Type B pancreatic cell (in vitro differentiated cells): ENCODE measurements at places on chromosomes 3 and 15.
A peak's percentile ranks its signal among the peaks of the same experiment; 100 is the strongest.

- no peak for DNase-seq
- H3K4me3 ChIP-seq = no peak overlapping the region
- H3K27me3 ChIP-seq = no peaks in the 10 kb centered on the region
- H3K4me1 ChIP-seq = peaks cover 15% of the 10 kb centered on the region
These were observed 73.3 kb upstream of the RAD18 start for GRCh38 chr3:9036404-9037131.

GRCh38 chr15:45123397-45123796 lies 6.3 kb downstream of the DUOXA1 start:
- H3K4me3 ChIP-seq = no peak overlapping the region
- H3K36me3 ChIP-seq = no peaks in the 10 kb centered on the region
- peaks cover 7% of the 10 kb centered on the region for H3K4me1 ChIP-seq
- no peak for DNase-seq
- peaks cover 54% of the 10 kb centered on the region for H3K27me3 ChIP-seq

GRCh38 chr3:11544412-11545181 lies 99.1 kb downstream of the VGLL4 start:
- peaks cover 20% of the 10 kb centered on the region for H3K36me3 ChIP-seq
- no peak for DNase-seq
- H3K4me3 ChIP-seq = no peak overlapping the region
- no peak overlapping the region for H3K27ac ChIP-seq
- peaks cover 46% of the 10 kb centered on the region for H3K4me1 ChIP-seq
- H3K27me3 ChIP-seq = no peaks in the 10 kb centered on the region

DNA sequence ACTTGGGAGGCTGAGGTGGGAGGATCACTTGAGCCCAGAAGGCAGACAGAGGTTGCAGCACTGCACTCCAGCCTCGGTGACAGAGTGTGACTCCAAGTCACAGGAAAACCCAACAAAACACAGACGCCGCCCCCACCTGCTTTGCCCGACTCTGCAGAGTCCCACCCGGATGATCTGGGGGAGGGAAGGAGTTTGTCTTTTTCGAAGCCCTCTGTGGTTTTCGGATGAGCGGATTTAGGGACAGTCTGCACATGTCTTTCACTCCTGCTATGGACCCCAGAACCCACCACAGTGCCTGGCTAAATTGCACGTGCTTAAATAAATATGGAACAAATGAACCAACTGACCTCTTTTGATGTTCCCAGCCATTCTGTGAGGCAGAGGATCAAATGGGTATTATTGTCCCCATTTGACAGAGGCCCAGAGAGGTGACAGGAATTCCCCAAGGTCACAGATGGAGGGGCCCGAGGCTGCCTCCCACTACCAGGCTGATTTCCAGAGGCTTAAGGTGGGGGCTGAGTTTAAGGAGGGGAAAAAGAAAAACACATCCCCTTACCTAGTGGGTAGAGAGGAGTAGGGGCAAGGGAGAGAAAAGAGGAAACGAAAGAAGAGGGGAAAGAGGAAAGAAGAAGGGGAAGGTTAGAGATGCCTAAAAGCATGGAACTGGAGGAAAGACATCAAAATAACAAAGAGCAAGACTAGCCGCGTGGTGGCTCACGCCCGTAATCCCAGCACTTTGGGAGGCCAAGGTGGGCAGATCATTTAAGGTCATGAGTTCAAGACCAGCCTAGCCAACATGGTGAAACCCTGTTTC lies 59.4 kb upstream of the TFRC start:
- H3K36me3 ChIP-seq = no peaks in the 10 kb centered on the region
- H3K4me1 ChIP-seq = peaks cover 23% of the 10 kb centered on the region
- no peaks in the 10 kb centered on the region for H3K27me3 ChIP-seq
- no peak overlapping the region for H3K4me3 ChIP-seq
- DNase-seq = no peak

- peaks cover 16% of the 10 kb centered on the region for H3K4me1 ChIP-seq
- no peak overlapping the region for H3K27ac ChIP-seq
These were observed 203.5 kb downstream of the UBE2E2 start for GRCh38 chr3:23406601-23407000.

- DNase-seq = no peak
- H3K36me3 ChIP-seq = peaks cover 7% of the 10 kb centered on the region
These were observed 876.7 kb downstream of the NAALADL2 start for GRCh38 chr3:175735866-175736265.

DNA sequence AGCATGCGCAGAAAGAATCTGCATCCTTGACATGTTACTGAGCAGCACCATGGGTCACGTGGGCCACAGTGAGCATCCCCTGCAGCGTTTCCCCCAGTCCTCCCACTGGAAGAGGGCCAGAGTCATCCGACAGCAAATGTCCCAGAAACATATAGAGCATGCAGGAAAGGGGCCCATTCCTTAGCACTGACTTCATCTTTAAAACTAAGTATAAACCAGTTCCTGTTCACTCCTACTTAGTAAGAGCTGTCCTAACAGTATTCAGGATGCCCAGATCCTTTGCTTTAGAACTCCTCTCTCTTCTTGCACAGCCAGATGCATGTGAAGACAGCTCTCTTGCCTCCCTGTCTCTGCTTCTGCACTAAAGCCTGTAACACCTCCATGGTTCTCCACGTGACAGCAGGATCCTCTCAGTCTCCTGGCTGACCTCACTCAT lies 79.3 kb upstream of the OXTR start:
- H3K36me3 ChIP-seq = peaks cover 1% of the 10 kb centered on the region
- no peak for DNase-seq
- H3K4me1 ChIP-seq = no peaks in the 10 kb centered on the region
- no peak overlapping the region for H3K27ac ChIP-seq

GRCh38 chr3:177345049-177345972 lies 148.0 kb upstream of the TBL1XR1 start:
- H3K4me3 ChIP-seq = peak overlapping the region; percentile 45
- peak overlapping the region; percentile 85 for H3K27ac ChIP-seq
- peaks cover 36% of the 10 kb centered on the region for H3K4me1 ChIP-seq
- no peaks in the 10 kb centered on the region for H3K36me3 ChIP-seq
- no peak for DNase-seq
- no peaks in the 10 kb centered on the region for H3K27me3 ChIP-seq

- H3K27ac ChIP-seq = no peak overlapping the region
- no peaks in the 10 kb centered on the region for H3K27me3 ChIP-seq
- H3K36me3 ChIP-seq = peaks cover 23% of the 10 kb centered on the region
- peaks cover 12% of the 10 kb centered on the region for H3K4me1 ChIP-seq
These were observed 31.8 kb downstream of the HEG1 start for GRCh38 chr3:125023833-125024555.

DNA sequence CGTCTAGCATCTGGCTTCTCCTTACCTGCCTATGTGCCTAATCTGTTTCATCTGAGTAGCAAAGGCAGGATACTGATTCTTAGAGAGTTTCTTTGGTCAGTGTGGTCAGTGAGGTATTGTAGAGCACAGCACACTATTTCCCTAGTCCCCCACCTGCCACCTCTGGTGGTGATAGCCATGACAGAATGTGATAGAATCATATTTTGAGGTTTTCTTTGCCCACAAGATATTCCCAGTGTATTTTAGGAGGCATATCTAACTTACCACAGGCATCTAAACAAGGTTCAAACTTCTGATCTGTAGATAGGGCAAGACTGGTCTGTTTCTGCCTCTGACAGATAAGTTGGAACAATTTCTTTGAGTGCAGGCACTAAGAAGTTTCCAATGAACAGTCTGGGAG lies 188.0 kb downstream of the SOX2 start:
- no peaks in the 10 kb centered on the region for H3K27me3 ChIP-seq
- DNase-seq = no peak
- peaks cover 3% of the 10 kb centered on the region for H3K36me3 ChIP-seq
- H3K4me1 ChIP-seq = no peaks in the 10 kb centered on the region
- no peak overlapping the region for H3K27ac ChIP-seq

- no peak overlapping the region for H3K4me3 ChIP-seq
- no peaks in the 10 kb centered on the region for H3K27me3 ChIP-seq
- H3K27ac ChIP-seq = no peak overlapping the region
- no peaks in the 10 kb centered on the region for H3K4me1 ChIP-seq
These were observed 132.3 kb downstream of the VPS8 start for GRCh38 chr3:184944241-184944640.

DNA sequence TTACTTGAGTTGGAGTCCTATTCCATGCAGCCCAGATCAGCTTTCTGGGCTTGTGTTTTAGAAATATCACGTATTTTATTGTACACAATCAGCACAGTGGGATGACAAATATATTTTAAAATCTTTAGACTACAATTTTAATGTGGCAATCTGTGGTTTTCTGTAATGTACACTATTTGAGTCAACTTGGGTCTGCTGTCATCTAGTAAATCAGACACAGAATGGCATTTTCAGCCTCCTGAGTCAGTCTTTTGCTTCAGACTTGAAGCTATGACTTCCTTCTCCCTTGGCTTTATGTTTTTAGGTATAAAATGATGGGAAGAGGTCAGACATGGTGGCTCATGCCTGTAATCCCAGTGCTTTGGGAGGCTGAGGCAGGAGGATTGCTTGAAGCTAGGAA lies 232.1 kb downstream of the NECTIN3 start:
- H3K4me3 ChIP-seq = no peak overlapping the region
- no peaks in the 10 kb centered on the region for H3K4me1 ChIP-seq
- H3K27me3 ChIP-seq = no peaks in the 10 kb centered on the region
- H3K36me3 ChIP-seq = no peaks in the 10 kb centered on the region
- no peak for DNase-seq

GRCh38 chr3:74469151-74469550 lies 145.3 kb downstream of the CNTN3 start:
- H3K27me3 ChIP-seq = no peaks in the 10 kb centered on the region
- DNase-seq = no peak
- no peak overlapping the region for H3K27ac ChIP-seq
- H3K36me3 ChIP-seq = no peaks in the 10 kb centered on the region
- H3K4me1 ChIP-seq = peaks cover 10% of the 10 kb centered on the region

- no peaks in the 10 kb centered on the region for H3K36me3 ChIP-seq
- H3K27me3 ChIP-seq = no peaks in the 10 kb centered on the region
- H3K4me1 ChIP-seq = peaks cover 4% of the 10 kb centered on the region
- H3K27ac ChIP-seq = peak overlapping the region; percentile 2
These were observed 5.0 kb downstream of the MKRN3 start for GRCh38 chr15:23570486-23570885.

- no peak overlapping the region for H3K27ac ChIP-seq
- no peak overlapping the region for H3K4me3 ChIP-seq
- H3K4me1 ChIP-seq = no peaks in the 10 kb centered on the region
- peaks cover 7% of the 10 kb centered on the region for H3K36me3 ChIP-seq
- no peaks in the 10 kb centered on the region for H3K27me3 ChIP-seq
These were observed 497.8 kb downstream of the NAALADL2 start for GRCh38 chr3:175356899-175357324.

- peaks cover 23% of the 10 kb centered on the region for H3K4me1 ChIP-seq
- no peaks in the 10 kb centered on the region for H3K36me3 ChIP-seq
- DNase-seq = no peak
- no peaks in the 10 kb centered on the region for H3K27me3 ChIP-seq
- no peak overlapping the region for H3K27ac ChIP-seq
- peak overlapping the region; percentile 6 for H3K4me3 ChIP-seq
These were observed 116.8 kb downstream of the CHST2 start for GRCh38 chr3:143236226-143236964.

DNA sequence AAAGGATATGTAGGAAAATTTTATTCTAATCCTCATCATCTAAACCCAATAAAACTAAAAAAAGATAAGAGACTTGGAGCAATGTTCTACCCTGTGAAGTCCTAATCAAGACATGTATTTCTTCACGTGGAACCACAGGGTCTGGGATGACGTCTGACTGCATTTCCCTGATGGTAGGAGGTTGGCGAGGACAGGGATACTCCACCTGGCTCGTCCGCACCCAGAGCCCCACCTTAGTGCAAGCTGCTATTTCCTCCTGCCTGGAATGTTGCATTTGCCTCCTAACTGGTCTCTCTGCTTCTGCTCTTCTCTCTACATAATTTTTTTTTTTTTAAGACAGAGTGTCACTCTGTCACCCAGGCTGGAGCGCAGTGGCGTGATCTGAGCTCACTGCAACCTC lies 57.7 kb upstream of the RASGRP1 start:
- H3K4me1 ChIP-seq = peaks cover 18% of the 10 kb centered on the region
- no peaks in the 10 kb centered on the region for H3K36me3 ChIP-seq
- no peak for DNase-seq
- H3K27me3 ChIP-seq = peaks cover 5% of the 10 kb centered on the region
- H3K4me3 ChIP-seq = no peak overlapping the region

DNA sequence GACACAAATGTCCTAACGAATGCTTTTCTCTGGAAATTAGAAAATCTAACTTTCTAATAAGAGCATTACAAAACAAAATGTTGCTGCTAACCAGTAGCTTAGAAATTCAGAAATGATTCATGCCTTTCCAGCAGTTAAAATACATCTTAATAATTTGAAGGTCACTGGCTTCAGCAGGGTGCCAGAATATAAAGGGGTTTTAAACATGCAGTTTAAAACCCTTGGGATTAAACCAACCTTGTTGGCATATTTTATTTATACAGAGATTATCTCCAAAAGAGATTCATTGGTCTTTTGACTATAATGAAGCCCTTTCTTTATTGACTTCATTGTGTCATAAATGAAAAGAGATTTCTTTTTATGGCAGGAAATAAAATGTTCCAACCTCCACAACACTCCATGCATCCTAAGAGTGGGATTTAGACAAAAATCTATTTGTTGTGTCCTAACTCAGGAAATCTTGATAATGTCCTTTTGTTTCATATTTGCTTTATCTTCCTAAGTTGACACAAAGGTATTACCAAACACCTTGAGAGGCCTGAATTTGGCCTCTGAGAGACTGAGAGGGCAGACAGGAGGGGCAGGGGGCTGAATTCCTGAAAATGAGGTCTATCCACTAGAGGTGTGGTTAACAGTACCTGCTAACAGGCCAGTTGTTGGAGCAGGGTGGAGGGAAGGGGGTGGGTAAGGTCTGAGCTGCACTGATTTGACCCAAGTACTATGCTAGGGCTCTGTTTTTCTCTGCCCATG lies 124.4 kb downstream of the FEZF2 start:
- no peak overlapping the region for H3K4me3 ChIP-seq
- no peak for DNase-seq
- peaks cover 14% of the 10 kb centered on the region for H3K36me3 ChIP-seq

GRCh38 chr3:51282931-51283330 lies 102.2 kb upstream of the MANF start:
- no peaks in the 10 kb centered on the region for H3K27me3 ChIP-seq
- no peak for DNase-seq
- no peak overlapping the region for H3K4me3 ChIP-seq
- no peaks in the 10 kb centered on the region for H3K4me1 ChIP-seq
- H3K36me3 ChIP-seq = peaks cover 21% of the 10 kb centered on the region

- no peaks in the 10 kb centered on the region for H3K27me3 ChIP-seq
- H3K27ac ChIP-seq = no peak overlapping the region
- DNase-seq = no peak
These were observed 9.4 kb upstream of the C15orf39 start for GRCh38 chr15:75192307-75192706.

DNA sequence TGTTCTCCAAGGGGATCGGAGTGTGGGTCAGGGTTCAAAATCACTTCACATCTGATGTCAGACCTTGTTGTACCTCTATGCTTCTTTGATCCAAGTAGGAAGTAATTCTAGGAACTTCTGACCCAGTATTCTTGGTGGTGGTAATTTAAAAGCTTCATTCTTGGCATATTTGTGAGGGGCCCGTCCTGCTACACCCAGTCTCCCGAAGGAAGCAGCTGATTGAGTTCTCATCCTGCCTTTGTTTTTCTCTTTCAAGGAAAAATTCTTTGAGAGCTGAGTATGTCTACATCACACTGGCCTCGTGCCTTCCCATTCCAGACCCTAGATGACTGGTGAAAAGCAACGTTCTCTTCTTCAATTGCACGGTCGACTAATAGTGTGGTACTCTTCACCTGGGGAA lies 234.4 kb upstream of the TPRG1 start:
- no peak overlapping the region for H3K4me3 ChIP-seq
- no peaks in the 10 kb centered on the region for H3K4me1 ChIP-seq
- H3K27ac ChIP-seq = peak overlapping the region; percentile 29
- no peak for DNase-seq
- no peaks in the 10 kb centered on the region for H3K36me3 ChIP-seq

- peak overlapping the region; percentile 19 for H3K27ac ChIP-seq
- no peaks in the 10 kb centered on the region for H3K27me3 ChIP-seq
- H3K36me3 ChIP-seq = peaks cover 22% of the 10 kb centered on the region
- no peak for DNase-seq
These were observed 40.9 kb upstream of the PTPN23 start for GRCh38 chr3:47339951-47340350.
